ENCODE measurements at places on chromosomes 1 and 21. TPM values are rescaled to one million over a fixed set of nuclear protein-coding genes. Genes with fewer than 3 reads are reported as not detected.
A peak's percentile ranks its signal among the peaks of the same experiment; 100 is the strongest.

CLCA4 gene
- not detected for total RNA-seq

CEPT1 gene
- total RNA-seq = 26.0 TPM

DNA sequence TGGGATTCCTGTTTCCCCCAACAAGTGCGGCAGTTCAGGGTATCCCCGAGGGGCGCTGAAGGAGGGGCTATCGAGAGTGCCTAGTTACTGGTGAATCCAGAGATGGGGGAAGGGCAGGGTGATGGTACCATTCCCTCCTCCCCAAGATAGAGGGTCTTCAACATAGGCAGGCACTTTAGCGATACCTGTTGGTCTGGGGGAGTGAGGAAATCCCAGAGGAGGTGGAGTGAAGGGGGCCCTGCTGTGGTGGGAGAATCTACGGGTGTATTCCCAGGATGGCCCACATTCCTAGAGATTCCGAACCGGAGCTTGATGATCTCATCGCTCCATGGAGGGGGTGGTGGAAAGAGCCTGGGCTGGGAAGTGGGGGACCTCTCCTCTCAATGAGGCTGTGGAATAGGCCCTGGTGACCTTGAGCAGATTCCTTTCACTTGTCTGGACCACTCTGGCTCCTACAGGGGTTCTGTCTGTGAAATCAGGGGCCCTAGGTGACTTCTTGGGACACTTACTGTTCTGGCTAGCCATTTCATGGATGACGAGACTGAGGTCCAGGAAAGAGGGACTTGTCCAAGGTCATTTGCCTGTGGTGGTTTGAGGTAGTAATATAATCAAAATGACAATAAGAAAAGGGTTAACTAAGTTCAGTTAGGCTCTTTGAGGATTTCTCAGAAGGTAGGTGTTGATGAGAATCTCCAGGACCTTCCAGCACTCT lies 52.7 kb upstream of the SYNC start:
- peaks cover 66% of the 10 kb centered on the region for H3K4me1 ChIP-seq
- peak overlapping the region; percentile 46 for H3K4me3 ChIP-seq
- peak overlapping the region; percentile 97 for H3K27ac ChIP-seq
- H3K27me3 ChIP-seq = no peaks in the 10 kb centered on the region

HORMAD1 gene
- not detected for total RNA-seq

DNA sequence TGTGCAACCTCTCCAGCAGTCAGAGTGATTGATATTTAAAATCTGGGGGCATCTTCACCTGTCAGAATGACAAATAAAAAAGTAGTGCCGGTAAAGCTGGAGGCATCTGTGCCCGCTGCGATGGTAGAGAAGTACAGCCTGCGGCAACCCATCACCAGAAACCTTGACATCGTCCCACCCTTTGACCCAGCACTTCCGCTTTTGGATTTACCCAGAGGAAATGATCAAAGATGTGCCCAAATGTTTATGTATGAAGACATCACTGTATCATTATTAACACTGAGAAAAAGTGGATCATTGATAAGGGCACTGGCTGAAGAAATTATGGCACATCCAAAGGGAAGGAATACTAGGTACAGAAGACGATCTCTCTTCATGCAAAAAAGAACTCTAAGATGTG lies 96.0 kb downstream of the PGBD5 start:
- no peaks in the 10 kb centered on the region for H3K27me3 ChIP-seq
- peaks cover 4% of the 10 kb centered on the region for H3K36me3 ChIP-seq
- peaks cover 11% of the 10 kb centered on the region for H3K4me1 ChIP-seq

GRCh38 chr1:58848818-58849411 lies 65.1 kb upstream of the JUN start:
- no peaks in the 10 kb centered on the region for H3K4me1 ChIP-seq
- no peak overlapping the region for H3K4me3 ChIP-seq
- H3K27me3 ChIP-seq = no peaks in the 10 kb centered on the region
- H3K36me3 ChIP-seq = no peaks in the 10 kb centered on the region
- peak overlapping the region; percentile 5 for H3K27ac ChIP-seq
- DNase-seq = peak; percentile 57

- no peaks in the 10 kb centered on the region for H3K36me3 ChIP-seq
- H3K4me3 ChIP-seq = no peak overlapping the region
- no peaks in the 10 kb centered on the region for H3K4me1 ChIP-seq
- no peak overlapping the region for H3K27ac ChIP-seq
- no peak for DNase-seq
- no peaks in the 10 kb centered on the region for H3K27me3 ChIP-seq
Observed at GRCh38 chr21:26320596-26320995, 150.0 kb upstream of the APP start.

DNA sequence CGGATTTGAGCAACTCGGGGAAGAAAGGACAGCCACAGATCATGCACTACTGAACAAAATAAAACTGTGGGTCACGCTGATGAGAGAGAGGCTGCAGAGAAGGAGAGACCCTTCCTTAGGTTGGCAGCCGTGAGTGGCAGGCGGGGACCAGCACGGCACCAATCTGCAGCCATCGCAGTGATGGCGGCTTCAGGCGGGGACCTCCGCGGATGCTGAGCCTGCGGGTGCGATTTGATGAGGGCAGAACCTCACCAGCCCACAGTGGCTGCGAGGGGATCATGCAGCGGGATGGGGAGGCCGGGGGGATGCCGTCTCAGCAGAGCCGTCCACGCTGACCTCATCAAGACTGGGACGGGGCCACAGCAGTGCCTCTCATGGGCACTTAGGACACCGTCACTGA lies 11.8 kb downstream of the ITGB2 start:
- H3K36me3 ChIP-seq = no peaks in the 10 kb centered on the region
- H3K4me3 ChIP-seq = no peak overlapping the region

EDARADD gene
- total RNA-seq = 2.9 TPM

GRCh38 chr1:187042538-187042937 lies 213.8 kb downstream of the PLA2G4A start:
- H3K4me1 ChIP-seq = no peaks in the 10 kb centered on the region
- no peaks in the 10 kb centered on the region for H3K27me3 ChIP-seq
- no peak overlapping the region for H3K27ac ChIP-seq
- no peak for DNase-seq
- no peak overlapping the region for H3K4me3 ChIP-seq

Measured in body of pancreas (tissue), 4 donors.